Endothelial cell of umbilical vein (primary cell): ENCODE measurements at places on chromosomes 3 and 15. TPM values are rescaled to one million over a fixed set of nuclear protein-coding genes. Genes with fewer than 3 reads are reported as not detected.

The HACD3 gene
- total RNA-seq, result 61.1 and 61.9 TPM in 2 replicates

DNA sequence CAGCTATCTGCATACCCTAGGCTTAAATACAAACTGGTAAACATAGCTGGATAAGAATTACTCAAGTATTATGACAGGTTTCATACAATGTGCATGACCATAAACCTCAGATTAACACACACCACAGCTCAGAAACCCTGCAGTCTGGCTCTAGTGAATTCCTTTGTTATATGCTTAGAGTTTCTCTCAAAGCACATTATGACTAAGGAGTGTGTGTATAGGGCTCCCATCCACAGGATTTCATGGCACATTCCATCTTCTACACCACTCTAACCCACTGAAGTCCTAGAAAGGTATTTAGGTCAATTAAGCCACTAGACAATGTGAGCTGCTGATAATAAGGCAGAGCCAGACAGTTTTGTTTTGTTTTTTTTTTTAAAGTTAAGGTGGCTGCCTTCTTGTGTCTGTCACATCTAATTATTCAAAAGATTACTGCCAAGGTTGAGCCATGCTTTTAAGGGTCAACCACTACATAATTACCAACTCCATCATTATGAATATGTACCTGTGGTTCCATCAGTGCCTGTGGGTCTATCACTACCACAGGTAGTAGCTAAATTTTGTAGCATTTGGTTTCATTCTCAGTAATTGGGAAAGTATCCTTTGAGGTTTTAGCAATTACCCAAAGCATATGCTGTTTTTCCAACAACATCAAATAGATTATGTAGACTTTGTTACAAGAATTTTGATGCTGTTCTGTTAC lies 107.0 kb downstream of the ALCAM start:
- no peak for DNase-seq

GRCh38 chr15:65659502-65660052 lies 37.8 kb downstream of the SLC24A1 start:
- no peak for DNase-seq

DNA sequence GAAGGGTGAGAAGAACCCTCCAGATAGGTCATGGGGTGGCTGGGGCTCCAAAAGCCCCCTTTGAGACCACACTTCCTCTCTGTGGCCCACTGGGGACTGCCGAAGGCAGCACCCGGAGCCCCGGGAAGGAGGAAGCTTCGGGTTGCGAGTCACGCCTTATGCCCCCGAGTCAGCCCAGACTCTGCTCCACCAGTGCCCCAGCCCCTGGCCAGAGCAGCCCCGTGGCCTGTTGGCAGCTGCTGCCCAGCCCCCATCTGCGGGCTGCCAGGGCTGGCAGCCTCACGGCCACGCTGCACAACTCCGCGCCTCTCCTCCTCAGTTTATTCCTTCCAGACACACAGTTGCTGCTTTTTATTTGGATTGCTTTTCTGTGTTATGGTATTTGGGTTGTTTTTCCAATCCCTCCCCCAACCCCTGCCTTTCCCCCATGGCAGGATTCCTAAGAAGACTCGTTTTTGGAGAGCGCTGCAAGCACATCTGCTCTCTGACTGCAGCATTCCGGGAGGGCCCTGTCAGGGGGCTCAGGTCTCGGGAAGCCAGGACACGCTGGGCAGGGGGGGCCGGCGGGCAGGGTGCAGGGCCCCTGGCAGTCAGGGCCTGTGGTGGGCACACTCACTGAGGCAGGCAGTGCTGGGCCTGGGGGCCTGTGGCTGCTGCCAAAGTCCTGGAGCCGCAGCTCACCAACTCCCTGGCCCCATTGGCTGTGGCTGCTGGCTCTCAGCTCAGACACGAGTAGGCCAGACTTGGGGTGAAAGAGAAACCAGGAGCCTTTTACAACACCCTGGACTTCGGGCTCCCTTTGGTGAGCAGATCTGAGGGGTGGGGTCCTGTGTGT lies 20.2 kb downstream of the MAGEF1 start:
- DNase-seq, result no peak

DNA sequence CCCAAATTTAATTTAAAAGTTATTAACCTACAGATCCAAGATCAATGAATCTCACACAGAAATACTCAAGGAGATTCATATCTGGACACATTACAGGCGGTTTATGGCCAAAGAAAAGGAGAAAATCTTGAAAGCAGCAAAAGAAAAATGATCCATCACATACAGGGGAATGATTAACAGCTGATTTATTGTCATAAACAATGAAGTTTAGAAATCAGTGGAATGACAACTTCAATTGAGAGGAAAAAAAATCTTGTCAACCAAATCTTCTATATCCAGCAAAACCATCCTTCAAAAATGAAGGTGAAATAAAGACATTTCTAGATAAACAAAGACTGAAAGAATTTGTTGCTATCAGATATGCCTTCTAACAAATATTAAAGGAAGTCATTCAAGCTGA lies 156.2 kb upstream of the SEMA6D start:
- DNase-seq, result no peak

DNA sequence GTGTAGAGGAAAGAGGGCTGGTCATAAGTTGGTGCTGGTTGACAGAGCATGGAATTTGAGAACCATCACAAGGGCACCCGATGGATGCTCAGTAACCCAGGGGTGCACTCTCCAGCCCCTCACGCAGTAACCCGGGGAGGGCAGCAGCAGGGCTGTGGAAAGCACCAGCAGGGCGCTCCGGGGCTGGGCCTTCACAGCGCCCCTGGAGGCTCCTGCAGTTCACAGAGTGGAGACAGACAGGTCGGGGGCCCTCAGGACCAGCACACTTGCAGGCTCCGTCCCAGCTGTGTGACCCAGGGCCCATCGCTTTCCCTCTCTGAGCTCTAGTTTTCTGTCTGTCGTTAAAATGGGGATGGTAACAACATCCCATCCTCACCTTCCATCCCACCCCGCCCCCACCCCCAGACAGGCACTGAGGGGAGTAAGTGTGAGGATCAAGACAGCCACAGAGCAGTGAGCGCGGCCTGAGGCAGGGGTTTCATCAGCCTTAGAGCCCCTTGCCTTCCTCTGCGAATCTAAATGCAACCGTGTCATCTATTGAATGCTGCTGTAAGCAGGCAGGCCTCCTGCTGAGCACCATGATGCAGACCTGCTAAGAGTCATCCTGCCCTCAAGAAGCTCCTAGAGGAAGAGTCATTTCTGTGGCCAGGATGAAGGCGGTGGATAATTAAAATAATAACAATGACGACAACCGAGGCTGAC lies 90.2 kb upstream of the LINGO1 start:
- DNase-seq, result no peak

DNA sequence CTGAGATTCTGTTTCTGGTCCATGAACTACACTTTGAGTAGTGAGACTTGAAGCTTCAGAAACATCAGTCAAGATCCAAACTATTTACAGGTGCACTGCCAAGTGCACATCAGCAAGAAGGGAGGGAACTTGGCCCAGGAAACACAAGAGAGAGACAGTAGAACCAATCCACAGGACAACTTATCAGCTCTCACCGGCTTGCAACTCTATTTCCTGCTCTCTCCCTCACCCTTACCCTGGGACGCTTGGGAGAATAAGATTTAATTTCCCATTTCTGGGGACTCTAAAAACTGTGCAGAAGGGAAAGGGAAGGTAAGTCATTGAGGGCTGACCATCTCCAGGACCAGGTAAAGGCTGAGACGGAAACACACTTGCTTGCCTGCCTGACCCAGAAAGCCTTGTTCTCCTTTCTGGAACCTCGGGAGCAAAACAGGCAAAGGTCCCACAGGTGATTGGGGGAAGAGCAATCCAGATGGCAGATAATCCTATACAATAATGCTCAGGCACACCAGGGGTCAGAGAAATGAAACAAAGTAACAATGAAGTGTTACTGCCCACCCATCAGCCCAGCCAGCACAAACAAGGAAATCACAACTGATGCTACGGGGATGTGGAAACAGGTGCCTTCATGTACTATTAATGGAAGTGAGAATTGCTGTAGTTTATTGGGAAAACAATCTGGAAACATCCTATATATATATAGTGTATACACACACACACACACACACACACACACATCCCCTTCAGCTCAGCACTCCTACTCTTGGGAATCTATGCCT lies 154.4 kb downstream of the XXYLT1 start:
- peak; percentile 52 for DNase-seq
